ENCODE measurements at places on chromosomes 1 and 21.

DNA sequence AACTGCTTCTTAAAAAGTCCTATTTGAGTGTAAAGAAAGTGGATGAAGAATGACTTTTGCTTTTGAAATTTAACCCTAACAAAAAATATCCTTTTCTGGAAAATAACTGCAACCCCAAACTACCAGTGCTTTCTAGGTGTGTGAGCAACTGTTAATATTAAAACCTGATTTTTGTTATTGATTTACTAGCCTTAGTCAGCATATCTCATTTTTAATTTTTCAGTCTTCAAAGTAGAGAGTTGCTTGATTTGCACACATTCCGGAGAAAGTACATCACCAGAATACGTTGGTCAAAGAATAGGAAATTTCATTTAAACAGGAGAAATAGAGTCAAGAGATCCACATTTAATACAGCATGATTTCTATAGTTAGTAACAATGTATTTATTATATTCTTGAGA lies 141.8 kb upstream of the ADAMTS5 start:
- no peak for DNase-seq

GRCh38 chr1:19029191-19030085 lies 73.0 kb upstream of the IFFO2 start:
- no peak for DNase-seq

DNA sequence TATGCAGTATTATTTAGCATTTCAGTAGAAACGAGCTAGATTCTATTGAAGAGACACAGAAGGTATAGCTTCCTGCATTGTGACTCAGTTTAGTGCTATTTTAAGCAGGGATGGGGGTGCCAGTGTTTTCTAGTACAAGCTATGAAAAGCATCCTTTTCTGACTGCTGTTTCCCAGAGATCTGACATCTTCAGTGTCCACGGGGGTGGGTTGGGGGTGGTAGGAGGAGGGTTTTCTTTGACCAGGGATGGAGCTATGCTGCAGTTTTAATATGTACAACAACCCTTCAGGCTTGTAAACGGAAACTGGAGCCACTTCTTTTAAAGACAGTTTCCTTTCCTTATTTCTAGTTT lies 2.7 kb upstream of the NEGR1 start:
- no peak for DNase-seq

DNA sequence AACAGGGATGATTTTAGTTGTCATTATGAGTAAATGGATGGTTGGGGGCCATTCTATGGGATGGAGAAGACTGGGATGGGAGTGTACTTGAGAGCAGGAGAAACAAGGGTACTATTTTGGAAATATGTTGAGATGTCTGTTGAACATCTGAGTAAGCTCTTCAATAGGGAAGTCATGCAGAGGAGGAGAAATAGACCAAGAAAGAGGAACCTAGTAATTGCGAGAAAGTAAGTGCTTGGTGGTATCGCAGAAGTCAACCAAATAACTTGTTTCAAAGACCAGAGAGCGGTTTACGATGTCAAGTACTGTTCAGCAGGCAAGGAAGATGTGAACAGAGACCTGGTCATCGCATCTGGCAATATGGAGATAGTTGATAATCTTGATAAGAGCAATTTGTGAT lies 22.4 kb upstream of the CHRM3 start:
- no peak for DNase-seq

- DNase-seq, result no peak
These were observed 104.2 kb downstream of the COP1 start for GRCh38 chr1:176102768-176103350.

DNA sequence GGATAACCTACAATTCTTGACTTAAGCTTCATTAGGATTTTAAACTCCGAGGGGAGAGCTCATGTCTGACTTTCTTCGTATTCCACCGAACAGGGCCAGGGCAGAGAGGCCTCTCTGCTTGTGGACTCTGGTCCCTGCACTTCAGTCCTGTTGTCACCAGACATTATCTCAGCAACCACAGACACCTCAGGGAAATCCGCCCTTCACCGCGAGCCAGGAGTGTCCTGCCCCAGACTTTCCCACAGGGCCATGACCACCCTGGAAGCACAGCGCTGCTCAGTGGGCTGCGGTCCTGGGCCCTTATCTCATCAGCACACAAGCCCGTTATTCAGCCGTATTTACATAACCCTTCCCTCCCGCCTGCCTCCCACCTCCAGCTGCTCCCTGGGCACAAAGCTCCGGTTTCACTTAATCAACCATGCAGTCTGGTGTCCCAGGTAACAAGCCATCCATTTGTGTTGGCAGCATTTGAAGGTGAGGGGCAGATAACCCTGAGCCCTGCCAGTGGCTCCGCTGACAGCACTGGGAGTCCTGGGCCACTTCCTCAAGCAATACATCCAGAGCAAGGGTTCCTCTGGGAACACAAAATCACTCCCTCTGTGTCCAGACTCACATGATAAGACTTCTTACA lies 122.8 kb upstream of the RAB4A start:
- DNase-seq, result peak; percentile 54

DNA sequence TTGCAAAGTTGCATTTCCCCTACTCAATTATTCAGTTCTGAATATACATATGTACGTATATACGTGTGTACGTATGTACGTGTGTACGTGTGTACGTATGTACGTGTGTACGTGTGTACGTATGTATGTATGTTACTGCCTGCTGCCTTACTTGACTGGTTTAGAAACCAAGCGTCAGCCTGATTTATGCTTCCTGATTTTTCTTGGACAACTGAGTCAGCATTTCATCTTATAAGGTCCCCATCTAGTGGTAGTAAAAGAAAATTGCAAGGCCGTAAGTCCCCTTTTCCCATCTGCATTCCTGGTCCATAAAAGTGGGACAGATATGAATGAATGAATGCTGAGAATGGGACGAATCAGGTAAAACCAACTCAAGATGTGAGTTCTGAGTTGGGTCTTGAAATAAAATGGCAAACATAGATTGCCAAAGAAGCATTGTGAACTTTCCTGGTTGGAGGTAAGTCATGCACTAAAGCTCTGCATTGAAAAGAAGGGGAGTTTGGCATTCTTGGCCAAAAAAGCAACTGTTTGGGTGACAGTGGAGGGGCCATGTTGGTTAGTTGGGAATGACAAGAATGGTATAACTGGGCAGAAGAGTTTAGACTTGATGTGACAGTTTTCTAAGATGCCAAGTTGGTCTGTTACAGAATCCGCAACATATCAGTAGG lies 76.4 kb upstream of the DNAH14 start:
- peak; percentile 38 for DNase-seq

- no peak for DNase-seq
These were observed 55.7 kb downstream of the CAPZB start for GRCh38 chr1:19429611-19430010.

- no peak for DNase-seq
These were observed 13.8 kb upstream of the RNF11 start for GRCh38 chr1:51222136-51222787.

DNA sequence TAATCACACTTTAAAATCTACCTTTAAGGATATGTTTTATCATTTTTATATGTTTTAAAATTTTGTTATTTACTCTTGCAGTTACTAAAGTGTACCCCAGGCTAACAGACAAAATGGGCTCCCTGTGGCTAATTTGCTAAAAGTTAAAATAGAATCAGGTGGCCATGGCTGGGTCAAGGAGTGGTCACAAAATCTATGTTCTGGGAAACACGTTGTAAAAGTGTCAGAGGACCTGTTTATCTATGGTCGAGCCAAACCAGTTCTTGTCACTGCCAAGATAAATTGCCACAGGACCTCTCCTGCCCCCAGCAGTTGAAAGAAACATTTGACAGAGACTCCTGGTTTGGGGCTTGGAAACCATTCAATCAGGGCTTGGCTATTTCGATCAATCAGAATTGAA lies 21.2 kb upstream of the TTLL7 start:
- peak; percentile 51 for DNase-seq

GRCh38 chr1:36306210-36306901 lies at the start of gene SH3D21:
SH3D21 (plus strand) TSS chr1:36306368; CDS start chr1:36306421, 53 bp downstream.
- DNase-seq, result peak; percentile 63

DNA sequence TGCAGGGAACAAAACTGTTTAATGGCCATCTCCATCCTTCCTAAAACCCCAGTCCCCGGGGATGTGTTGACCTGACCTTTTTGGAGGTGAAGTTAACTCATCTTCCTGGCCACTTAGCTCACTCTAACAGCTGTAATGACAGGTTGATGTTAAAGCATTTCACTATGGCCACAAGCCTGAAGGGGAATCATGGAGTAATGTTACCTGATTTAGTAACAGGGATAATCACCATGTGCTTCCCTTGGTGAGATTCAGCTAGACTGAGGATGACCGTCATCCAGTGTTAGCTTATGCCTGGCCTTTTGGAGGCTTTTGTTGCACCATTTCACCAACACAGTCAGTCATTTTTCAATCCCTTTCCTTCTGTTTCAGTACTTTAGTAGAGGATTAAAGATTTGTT lies 64.3 kb upstream of the RAVER2 start:
- DNase-seq, result no peak

GRCh38 chr1:16011936-16012589 lies 5.8 kb downstream of the HSPB7 start:
- DNase-seq, result no peak

- no peak for DNase-seq
These were observed 19.1 kb downstream of the CCN1 start for GRCh38 chr1:85599681-85600080.

DNA sequence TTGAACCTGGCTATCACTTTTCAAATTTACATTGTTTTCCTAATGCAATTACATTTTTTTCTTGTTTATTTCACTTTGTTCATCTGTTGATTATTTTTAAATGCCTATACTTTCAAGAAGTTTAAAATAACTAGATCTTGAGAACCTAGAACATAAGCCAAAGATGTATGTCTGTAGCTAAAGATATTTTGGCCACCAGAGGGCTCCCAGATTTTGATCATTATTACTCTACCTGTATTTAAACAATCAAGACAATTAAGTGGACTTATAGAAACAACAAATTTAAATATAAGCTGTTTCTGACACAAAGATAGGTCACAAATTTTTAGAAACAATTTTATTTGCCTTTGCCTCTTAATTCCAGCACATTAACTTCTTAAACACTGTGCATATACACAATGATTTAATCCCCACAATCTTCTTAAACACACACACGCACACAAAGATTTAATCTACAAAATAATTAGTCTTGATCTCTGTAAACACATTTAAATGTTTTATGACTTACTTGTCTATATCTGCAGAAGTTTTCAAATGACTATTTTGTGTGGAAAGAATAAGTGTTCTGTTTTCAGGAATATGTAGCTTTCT lies 380.0 kb downstream of the DSCAM start:
- peak; percentile 31 for DNase-seq

- no peak for DNase-seq
These were observed 18.9 kb downstream of the CRYAA start for GRCh38 chr21:43187715-43188114.

- DNase-seq, result peak; percentile 90
These were observed at the start of gene CAPZA1 for GRCh38 chr1:112619518-112620376. CAPZA1 (plus strand) TSS chr1:112619832; CDS start chr1:112619845, 13 bp downstream.

DNA sequence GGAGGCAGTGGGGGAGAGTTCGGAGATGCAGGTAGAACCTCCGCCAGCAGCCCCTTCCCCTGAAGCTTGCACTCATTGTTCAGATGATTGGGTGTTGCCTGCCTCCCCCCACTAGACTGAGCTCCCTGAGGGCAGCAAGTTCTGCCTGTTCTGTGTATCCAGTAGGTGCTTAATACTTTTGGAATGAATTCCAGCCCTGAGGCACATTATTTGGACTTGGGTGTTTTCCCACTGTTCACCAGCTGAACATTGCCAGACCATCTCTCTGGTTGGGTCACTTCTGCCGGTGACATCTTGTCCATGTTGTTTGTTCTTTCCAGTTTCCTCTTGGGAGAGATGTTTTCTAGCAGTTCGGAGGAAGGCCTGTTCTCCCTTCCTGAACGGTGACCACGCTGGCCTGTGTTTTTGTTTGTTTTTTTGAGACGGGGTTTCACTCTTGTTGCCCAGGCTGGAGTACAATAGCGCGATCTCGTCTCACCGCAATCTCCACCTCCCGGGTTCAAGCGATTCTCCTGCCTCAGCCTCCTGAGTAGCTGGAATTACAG lies 48.7 kb downstream of the SPSB1 start:
- no peak for DNase-seq

GRCh38 chr1:3627515-3628253 lies 2.9 kb downstream of the TPRG1L start:
- no peak for DNase-seq

GRCh38 chr1:234163267-234163919 lies 209.9 kb upstream of the COA6 start:
- no peak for DNase-seq

DNA sequence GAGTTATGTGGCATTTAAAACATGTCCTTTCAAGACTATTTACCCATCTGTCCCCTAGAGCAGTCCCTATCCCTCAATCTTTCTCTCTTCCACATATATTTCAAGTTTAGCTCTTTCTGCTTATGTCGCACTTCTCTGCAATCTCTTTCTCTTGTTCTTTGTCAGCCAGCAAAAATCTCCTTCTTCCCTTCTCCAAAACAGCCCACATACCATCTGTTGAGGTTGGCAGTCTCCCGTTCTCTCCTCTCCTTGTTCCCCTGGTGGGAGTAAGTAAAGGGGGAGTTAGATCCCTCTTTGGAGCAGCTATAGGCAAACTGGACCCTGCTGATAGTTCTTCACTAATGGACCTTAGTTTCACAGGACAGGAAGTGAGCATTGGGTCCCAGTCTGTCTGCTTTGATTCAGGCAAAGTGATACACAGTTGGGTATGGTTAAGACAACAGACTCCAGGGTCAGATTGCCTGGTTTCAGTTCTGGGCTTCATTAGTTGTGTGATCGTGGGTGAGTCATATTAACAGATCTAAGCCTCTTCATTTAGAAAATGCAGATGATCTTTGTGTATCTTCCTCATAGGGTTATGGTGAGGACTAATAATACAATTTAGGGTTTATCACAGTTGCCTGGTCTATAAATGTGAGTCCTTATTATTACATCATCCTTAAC lies 19.7 kb downstream of the BRINP2 start:
- no peak for DNase-seq

DNA sequence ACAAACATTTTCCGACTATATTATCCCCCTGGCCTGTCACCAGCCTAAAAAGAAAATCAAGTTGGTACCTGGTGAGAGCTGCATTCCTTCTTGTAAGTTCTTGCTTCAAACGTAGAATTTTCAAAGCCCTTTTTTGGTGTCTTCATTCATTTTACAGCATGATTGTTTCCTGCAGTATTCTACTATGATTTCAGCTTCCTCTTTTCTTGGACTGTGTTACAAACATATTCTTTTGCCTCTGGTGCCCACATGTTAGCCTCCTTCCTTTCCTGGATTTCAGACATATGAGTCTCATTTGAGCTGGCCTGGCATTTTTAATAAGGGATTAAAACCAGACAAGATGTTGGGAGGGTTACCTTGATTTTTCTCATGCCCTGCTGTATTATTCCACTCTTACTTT lies 142.5 kb downstream of the PIGK start:
- no peak for DNase-seq

GRCh38 chr1:223674119-223674890 lies 8.8 kb upstream of the CAPN8 start:
- DNase-seq, result no peak

DNA sequence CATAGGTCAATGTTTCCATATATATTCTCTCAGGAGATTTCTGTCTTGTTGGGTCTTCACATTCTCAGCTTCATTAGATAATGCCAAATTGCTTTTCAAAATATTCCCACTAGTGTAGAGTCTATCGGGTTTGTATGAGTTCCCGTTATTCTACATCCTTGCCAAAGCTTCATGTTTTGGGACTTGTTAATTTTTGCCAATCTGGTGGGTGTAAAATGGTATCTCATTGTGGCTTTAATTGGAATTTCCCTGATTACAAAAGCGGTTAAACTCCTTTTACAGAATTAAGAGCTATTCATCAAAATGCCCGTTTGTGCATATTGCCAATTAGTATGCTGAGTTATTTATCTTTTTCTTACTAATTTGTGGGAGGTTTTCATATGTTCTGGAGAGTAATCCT lies 708.4 kb upstream of the ADAMTS5 start:
- no peak for DNase-seq
